Purkinje cell (primary cell): ENCODE measurements at places on chromosomes 1 and 21. TPM values are rescaled to one million over a fixed set of nuclear protein-coding genes. Genes with fewer than 3 reads are reported as not detected.

PSEN2 gene
- polyA plus RNA-seq: 108 and 137 TPM in 2 replicates

RHBDL2 gene
- polyA plus RNA-seq: 0.20 and 0.38 TPM in 2 replicates

GJA9 gene
- polyA plus RNA-seq: not detected in 2 replicates

OR2T2 gene
- not detected in 2 replicates for polyA plus RNA-seq

EFHD2 gene
- polyA plus RNA-seq: 2.5 and 7.2 TPM in 2 replicates

HEYL gene
- not detected in 2 replicates for polyA plus RNA-seq
